Vagina (tissue), 2 donors: ENCODE measurements at places on chromosomes 4 and X.

GRCh38 chrX:49166914-49167739 is 4.6 kb downstream of the MAGIX start:
- DNase-seq = no peak

DNA sequence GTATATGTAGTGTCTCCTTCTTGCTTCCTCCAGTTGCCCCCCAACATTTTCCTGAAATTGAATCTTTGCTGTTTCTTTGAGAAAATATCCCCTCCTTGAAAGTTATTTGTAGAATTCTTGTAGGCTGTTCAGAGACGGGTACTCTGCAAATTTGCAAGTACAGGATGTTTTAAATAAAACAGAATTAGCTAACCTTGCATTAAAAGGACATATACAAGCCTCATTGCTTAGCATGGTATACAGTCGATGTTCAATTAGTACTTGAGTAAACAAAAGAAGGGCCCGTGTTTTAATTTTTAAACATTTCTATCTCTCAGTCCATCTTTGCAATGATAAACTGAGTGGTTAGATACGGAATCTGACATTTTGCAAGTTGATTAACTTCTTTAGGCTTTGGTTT is 50.8 kb downstream of the RAPGEF2 start:
- no peak for DNase-seq

DNA sequence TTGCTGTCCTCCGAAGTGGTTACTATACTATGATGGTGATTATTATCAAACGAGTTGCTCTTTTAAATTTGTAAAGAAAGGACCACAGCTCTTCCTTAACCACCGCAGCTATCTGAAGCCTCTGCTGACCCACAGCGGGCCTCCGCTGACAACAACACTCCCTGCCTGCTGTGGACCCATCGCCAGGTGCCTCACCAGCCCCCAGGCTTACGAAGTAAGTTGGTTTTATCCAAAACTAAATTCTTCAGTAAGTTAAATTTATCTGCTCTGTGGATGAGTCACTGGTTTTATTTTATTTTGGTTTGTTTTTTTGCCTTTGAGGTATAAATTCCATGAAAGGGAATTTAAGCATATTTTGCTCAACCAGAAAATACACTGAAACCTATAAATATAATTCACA is 54.7 kb downstream of the SLC9A6 start:
- DNase-seq = no peak

DNA sequence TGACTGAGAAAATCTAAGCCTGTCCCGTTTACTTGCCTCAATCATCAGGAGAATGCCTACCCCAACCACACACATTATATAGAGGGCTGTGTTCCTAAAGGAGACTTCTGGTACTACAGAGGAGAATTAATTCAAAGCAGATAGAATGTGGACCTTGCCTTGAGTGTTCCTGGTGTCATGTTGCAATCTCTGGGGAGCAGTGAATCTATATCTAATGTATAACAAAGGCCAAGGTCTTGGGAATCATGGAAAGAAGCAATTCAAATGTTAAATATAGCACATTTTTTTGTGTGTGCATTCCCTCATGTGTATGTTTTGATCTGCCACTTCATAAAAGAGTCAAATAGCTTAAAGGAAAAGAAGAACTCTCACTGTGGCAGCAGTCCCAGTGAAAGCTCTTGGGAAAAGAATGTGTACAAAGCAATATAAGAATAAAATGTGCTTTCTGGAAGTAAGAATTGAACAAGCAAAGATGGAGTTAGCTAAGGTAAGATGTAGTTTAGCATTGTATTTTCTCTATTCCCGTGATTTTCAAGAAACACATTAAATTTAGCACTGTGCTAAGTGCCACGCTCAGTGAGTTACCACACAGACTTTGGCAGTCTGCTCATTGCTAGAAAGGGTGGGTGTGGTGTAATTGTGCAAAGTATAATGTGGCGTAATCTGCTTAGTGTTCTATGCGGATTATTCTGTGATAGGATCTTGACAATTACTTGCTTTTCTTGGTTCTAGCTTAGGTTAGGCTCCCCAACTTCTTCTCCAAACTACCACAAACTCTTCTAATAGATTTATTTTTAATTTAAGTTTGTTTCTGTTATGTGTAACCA is 13.7 kb downstream of the ADH6 start:
- no peak for DNase-seq

GRCh38 chr4:118741301-118741855 is 56.2 kb downstream of the METTL14 start:
- DNase-seq = no peak

DNA sequence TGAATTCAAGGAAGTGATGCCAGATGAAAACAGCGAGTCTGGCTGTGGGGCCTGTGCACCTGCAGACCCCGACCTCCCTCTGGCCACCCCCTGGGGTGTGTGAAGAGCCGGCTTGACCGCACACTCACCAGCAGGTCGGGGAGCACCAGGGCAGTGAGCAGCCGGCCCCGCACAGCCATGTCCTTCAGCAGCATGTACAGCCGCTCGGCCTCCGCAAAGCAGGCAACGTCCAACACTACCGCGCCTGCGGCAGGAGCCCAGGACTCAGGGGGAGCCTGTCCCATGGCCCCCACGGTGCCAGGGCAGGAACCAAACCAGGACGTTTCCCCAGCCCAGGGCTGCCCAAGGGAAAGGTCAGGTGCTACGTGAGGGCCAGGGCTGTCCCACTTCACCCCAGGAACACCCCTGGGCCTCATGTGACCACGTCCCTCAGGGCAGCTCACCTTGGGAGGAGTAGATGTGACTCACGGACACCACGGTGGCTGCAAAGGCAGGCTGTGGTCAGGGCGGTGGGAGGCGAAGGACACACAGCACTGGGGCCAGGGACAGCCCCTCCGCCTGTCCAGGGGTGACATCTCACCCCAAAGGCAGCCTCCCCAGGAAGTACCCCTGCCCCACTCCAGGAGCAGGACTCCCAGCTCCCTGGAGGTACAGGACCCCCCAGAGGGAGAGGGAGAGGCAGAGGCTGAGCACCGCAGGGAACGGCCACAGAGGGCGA is 8.2 kb downstream of the DGKQ start:
- DNase-seq = no peak

DNA sequence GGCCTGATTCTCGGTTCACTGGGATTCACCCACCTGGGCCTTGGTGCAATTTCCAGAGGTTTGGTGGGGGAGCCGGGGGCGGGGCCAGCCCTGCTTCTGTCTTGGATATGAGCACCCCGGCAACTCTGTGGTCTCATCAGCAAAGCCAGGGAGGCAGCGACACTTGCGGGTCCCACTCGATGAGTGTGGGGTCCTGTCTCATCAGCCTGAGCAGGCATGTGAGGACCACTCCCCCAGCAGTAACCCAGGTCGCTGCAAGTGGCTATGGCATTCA is 19.0 kb downstream of the ADRA2C start:
- DNase-seq = no peak

DNA sequence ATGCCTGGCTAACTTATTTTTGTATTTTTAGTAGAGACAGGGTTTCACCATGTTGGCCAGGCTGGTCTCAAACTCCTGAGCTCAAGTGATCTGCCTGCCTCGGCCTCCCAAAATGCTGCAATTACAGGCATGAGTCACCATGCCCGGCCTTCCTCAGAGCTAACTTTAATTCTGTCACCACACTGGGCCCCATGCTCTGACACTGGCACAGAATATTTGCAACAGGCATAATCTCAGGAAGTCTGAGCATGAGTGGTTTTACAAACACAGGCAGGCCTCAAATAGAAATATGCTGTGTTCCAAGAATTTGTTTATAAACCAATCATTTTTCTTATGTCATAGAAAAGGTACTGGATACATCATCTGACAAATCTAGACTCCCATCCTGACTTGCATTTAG is 32.7 kb upstream of the FAM9C start:
- no peak for DNase-seq

DNA sequence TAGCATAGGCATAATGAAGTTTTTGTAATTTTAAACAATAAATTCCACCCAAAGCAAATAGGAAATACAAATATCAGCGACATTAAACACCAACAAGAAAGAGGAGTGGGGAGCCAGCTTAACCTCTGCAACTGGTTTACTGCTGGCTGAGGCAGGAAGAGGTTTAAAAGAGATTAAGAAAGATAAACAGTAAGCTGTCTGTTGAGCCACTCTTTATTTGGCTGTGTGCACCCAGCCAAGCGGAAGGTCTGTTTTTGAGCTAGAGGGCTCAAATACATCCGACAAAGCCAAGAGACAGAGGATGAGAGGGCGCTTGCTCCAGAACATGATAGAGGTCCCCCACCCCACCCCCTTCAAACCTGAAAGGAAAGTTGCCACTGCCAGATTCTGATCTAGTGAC is 191.4 kb downstream of the MGST2 start:
- DNase-seq = no peak

DNA sequence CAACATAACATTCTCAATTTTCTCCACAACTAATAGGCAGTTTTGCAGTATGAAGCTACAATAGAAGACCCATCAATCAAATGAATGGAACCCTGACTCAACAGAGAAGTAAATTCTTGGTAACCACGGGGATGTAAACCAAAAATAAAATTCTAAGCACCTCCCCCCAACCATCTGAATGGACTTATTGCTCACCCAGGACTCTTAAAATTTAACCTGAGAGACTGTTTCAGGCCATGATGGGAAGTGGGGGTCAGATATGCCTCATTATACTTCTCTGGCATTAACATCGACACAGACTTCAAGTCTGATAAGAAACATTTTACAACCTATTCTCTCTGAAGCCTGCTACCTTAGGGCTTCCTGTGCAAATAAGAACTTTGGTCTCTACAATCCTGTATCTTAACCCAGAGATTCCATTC is 620.9 kb downstream of the TLL1 start:
- no peak for DNase-seq

DNA sequence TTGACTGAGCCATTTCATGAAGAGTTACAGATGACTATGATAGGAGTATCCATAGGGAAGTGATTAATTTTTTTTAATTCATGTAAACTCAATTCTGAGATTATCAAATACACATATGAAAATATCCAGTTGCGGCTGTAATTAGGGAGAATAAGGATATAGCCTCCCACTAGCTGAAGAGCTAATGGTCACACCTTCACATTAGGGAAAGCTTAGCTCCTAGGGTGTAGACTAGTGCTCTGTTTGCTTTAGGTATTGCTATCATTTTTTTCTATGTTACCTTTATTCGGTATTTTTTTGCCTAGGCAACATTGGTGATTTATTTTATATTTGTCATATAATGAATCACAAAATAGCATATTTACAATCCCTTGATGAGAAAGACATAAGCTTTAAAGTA is 39.6 kb upstream of the EPGN start:
- DNase-seq = no peak

- DNase-seq = no peak
These were observed 189.7 kb upstream of the ITM2A start for GRCh38 chrX:79556800-79557199.

DNA sequence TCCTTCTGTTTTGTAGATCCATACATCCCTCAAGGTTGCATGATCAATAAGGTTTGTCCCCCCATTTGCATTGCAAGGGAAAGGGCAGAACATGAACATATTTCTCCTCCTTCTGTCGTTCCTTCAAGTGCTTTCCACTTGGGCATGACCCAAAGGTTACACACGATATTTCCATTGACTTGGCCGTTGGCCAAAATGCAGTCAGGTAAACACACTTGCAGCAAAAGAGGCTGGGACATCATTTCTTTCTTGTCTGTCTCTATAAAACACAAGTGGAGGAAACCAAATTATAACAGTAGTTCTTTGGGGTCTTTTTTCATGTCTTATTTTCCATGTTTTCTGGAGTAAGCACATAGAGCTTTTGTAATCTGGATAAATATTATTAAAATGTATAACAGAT is 156.1 kb downstream of the FRAS1 start:
- DNase-seq = no peak

DNA sequence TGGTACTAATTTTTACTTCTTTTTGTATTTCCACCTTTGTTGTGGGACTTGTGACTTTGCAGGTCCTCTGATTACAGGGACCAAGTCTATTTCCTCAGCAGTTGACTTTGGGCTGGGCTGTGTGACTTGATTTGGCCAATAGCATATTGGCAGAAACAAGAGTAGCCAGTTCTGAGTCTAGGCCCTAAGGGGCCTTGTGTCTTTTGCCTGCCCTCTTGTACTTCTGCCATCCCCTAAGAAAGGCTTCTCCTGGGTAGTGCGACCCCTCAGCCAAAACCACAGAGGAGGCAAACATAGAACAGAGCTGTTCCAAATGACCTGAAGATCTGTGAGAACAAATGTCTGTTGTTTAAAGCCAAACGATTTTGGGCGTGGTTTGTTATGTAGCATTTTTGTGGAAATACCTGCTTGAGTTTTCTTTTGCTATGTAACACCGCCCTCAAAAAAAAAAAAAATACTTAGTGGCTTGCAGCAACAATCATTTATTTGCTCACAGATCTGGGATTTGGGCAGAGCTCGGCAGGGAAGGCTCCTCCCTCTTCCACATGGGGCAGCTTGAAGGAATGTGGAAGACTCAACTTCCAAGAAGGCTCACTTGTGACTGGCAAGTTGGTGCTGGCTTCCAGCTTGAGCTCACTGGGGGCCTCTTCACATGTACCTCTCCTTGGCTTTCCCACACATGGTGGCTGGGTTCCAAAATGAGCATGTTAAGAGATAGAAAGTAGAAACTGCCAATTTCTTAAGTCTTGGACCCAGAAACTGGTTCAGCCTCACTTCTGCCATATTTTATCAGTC is 423.0 kb upstream of the CNKSR2 start:
- no peak for DNase-seq

DNA sequence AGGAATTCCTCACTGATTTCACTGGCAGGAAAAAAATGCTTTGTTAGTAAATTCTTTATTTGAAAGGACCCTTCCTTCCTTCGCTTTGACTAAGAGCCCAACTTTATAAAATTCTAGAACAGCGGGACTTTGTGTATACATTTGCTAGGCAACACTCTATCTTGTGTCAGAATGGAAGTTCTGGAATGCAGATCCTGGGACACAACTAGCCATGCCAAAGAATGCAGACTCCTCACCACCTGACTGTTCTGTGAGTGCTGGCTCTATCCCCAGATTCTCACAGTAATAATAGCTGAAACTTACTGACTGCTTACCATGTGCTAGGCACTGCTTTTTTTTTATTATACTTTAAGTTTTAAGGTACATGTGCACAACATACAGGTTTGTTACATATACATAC is 73.3 kb upstream of the ZDHHC15 start:
- no peak for DNase-seq

DNA sequence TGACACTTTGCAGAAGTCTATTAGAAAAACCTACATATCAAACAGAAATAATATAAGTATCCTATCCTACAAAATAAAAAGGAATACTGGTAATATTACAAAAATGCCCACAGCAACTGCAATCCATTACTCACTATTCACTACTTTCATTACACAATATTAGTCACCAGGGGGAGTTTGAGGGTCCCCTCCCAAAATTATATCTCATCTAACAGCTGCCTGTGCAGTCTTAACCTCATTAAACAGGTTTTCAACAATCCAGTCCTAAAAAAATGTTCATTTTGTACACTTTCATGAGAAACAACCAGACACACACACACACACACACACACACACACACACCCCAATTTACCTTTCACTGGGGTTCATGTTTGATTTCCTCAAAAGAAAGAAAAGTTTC is 2.9 kb downstream of the CLOCK start:
- no peak for DNase-seq

GRCh38 chr4:151854731-151855130 is 93.9 kb upstream of the GATB start:
- no peak for DNase-seq
